ENCODE measurements at places on chromosomes 6 and 20. TPM values are rescaled to one million over a fixed set of nuclear protein-coding genes. Genes with fewer than 3 reads are reported as not detected.

GRCh38 chr6:20757761-20758160 is 223.5 kb downstream of the CDKAL1 start:
- DNase-seq: no peak

GRCh38 chr20:62190639-62191411 is 8.0 kb downstream of the MTG2 start:
- no peak for DNase-seq

GRCh38 chr6:49813248-49813647 is 26.2 kb upstream of the PGK2 start:
- no peak for DNase-seq

- DNase-seq: no peak
Measured at GRCh38 chr20:43988867-43989266, 74.2 kb downstream of the TOX2 start.

- no peak for DNase-seq
Measured at GRCh38 chr6:140192018-140192417, 817.6 kb upstream of the CITED2 start.

DNA sequence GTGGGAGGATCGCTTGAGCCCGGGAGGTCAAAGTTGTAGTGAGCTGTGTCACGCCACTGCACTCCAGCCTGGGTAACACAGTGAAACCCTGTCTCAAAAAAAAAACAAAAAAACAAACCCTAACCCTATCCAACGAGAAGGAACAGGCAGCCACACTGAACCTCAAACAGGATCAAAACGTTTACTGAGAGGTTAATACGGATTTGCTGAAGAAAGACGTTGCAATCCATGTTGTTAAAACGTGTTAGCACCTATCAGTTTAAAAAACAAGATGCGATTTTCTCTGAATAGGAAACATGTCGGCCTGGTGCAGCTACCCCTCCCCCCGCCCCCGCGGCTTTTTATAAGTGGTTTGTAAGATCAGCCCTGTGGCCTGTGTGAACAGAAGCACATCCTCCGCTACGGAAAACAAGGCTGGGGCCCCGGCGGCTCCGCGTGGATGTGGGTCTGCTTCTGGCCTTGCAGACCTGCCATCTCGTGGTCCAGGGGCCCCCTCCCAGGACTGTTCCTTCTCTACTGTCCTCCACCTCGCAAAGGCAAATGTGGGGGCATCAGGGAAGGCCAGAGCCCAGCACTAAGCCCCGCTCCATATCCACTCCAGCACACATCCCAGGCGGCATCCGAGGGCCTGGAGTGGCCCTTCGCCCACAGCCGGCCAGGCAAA is 11.4 kb downstream of the SLC2A4RG start:
- peak; percentile 56 for DNase-seq

- no peak for DNase-seq
Measured at GRCh38 chr6:7974938-7975763, 64.6 kb upstream of the TXNDC5 start.

DNA sequence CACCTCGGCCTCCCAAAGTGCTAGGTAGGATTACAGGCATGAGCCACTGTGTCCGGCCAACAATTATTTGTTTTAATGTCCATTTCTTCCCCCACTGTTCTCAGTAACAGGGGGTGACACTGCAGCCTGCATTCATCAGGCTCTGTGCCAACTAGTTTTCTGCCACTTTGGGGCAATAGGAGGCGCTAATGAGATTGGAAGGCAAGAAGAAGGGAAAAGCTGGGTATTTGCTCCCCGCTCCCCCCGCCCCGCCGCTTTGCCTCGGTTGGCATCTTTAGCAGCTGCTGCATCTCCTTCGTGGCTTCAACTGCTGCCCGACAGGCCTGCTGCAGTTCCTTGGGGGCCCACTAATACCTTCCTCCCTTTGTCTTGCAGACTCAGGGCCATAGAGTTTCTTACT is 35.0 kb upstream of the MDGA1 start:
- no peak for DNase-seq

GRCh38 chr20:53402233-53403005 is 191.2 kb downstream of the ZNF217 start:
- DNase-seq: no peak

DNA sequence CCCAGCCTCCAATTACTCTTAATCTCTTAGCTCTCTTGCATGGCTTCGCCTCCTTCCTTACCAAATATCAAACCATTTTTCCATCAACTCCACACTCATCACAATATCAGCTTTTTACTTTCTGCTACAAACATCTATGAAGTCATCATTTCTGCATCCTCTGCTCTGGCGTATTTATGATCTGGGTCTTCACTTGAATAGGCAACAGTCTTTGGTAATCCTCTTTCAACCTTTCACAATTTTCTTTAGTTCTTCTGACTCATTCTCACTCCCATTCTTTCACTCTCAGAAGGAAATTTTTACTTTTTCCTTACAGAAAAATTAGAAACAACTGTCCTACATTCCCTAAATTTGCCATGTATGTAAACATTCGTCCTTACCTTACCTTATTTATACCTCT is 522.4 kb downstream of the HDGFL1 start:
- no peak for DNase-seq

DNA sequence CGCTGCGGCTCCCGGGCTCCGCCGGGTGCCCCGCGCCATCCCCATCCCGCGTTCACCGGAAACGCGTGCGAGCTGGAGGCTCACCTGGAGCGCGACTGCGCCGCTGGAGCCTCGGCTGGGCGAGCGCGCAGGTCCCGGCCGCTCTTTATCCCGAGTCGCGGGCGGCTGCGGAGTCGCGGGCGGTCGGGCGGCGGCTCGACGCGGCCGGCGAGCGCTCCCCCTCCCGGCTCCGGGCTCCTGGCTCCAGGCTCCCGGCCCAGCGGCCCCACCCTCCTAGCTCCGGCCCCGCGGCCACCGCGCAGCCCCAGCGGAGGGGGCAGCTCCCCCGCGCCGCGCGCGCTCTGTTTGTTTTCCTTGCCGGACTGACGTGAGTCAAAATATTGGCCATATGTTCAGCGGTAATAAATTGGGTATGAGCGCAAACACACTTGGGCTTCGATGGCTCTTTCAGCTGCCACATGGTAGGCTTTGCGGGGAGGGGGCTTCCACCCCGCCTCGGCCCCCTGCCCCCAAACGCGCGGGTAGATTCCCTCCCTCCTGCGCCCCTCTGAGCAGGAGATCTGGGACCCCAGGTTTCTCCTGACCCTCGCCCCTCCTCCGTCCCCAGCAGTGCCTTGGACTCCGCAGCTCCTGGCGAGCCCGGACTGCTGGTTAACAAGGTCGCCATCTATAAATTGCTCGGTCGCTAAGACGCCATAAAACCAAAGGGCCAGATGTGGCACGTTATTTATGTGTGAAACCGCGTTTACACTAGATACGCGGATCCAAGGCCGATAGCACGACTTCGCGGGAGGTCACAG is 8.8 kb upstream of the NKX2-2 start:
- no peak for DNase-seq

GRCh38 chr20:51022227-51022802 is 592 bp downstream of the KCNG1 start:
- DNase-seq: no peak

- no peak for DNase-seq
Measured at GRCh38 chr20:1979106-1979778, 14.6 kb downstream of the PDYN start.

DNA sequence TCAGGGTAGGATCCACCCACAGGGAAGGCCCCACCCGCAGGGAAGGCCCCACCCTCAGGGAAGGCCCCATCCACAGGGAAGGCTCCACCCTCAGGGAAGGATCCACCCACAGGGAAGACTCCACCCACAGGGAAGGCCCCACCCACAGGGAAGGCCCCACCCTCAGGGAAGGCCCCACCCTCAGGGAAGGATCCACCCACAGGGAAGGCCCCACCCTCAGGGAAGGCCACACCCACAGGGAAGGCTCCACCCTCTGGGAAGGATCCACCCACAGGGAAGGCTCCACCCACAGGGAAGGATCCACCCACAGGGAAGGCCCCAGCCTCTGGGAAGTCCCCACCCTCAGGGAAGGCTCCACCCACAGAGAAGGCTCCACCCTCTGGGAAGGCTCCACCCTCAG is 40.5 kb downstream of the KCNQ2 start:
- DNase-seq: no peak

DNA sequence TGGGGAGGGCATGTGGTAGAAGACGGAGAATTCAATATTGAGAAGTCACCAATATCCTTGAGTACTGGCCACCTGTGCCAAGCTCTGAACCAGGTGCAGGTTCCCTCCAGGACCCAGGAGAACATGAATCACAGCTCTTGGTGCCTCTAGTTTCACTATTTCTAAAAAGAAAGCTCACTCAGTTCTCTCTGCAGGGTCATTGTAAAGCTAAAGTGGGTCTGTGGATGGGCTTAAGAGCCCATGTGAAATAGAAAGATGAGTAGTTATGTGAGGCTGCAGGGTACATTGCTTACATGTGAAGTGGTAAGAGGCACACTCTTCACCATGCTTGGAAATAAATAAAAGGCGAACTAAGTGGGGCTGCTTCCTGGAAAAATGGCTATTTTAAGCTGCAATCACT is 43.6 kb downstream of the ZNF831 start:
- DNase-seq: no peak

DNA sequence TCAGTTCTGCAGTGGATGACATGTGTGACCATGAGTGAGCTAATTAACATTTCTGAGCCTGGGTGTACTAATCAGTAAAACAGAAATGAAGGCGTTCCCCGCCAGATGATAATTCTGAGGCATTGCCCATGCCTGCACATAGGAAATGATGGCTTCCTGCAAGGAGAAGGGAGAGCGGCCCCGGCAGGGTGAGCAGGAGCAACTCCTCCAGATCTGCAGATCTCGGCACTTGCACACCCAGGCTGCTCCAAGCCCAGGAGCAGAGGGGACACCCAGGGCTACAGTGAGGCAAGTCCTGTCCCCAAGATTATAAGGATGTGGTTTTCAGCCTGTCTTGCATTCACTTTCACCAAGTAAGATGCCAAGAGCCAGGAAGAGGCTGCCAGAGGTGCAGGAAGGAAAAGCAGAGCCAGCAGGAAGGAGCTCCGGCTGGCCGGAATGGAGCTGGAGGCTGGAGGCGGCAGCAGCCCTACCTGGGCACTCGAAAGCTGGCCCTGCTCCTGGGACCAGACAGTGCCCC is 177.5 kb upstream of the CST7 start:
- no peak for DNase-seq

DNA sequence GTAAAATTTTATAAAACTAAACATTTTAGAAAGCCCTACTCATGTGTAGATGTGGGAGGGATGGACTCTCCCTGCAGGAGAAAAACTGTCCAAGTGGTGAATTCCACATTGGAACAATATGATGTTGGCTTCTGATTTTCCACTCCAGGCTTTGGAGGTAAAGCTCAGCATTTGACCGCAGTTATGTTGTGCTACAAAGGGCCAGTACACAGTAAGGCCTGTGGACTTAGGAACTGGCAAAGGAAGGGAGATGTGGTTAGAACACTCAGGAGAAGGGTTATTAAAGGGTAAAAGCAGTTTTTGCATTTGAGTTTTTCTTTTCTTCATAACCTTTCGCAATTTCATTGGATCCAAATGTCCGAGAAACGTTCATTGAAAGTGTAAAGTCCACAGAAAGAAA is 150.3 kb upstream of the SASH1 start:
- no peak for DNase-seq

DNA sequence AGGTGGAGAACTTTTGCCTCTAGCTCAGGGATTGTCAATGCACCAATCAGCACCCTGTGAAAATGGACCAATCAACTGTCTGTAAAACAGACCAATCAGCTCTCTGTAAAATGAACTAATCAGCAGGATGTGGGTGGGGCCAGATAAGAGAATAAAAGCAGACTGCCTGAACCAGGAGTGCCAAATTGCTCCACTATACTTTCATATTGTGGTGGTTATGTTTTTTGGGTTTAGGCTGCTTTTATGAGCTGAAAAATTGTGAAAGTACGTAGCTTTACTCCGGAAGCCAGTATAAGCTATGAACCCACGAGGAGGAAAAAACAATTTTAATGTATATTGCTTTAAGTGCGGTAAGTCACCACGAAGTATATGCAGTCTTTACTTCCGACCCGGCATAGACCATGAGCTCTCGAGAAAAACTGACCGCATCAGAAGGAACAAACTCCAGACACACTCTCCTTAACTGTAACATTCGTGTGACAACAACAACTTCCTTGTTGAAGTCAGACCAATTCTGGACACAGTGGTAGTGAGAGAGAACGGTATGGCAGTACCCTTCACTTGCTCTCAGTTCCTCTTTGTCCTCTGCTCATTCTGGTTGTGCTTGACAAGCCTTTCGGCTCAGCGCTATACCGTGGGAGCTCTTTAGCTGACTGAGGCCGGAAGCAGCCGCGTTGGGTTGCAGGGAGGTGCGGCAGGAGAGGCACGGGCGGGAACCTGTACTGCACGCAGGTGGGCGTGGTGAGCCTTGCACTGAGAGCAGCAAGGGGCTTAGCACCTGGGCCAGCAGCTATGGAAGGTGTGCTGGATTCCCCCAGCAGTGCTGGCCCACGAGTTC is 81.9 kb upstream of the E2F3 start:
- DNase-seq: peak; percentile 85

- DNase-seq: peak; percentile 7
Measured at GRCh38 chr20:44745598-44746366, at the start of gene KCNK15. Gene KCNK15, plus strand, starts transcription at chr20:44745865. Its CDS starts 46 bp downstream, at chr20:44745911.

GRCh38 chr6:45686841-45687569 is 309.3 kb upstream of the SUPT3H start:
- DNase-seq: no peak

- peak; percentile 54 for DNase-seq
Measured at GRCh38 chr6:134938896-134939295, 11.0 kb downstream of the ALDH8A1 start.

DNA sequence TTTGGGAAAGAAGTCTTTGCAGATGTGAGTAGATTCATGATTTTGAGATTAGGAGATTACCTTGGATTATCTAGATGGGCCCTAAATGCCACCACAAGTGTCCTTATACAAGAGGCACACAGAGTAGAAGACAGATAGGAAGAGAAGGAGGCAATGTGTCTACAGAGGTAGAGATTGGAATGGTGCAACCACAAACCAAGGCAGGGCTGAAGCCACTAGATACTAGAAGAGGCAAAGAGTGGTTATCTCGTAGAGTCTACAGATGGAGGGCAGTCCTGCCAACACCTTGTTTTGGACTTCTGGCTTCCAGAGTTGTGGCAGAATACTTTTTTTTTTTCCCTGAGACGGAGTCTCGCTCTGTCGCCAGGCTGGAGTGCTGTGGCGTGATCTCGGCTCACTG is 138.3 kb upstream of the AKIRIN2 start:
- no peak for DNase-seq

FAM162B gene
- not detected for total RNA-seq

RIN2 gene
- total RNA-seq: not detected

TUBB2B gene
- total RNA-seq: 0.46 TPM

RAB23 gene
- total RNA-seq: 1.3 TPM

DEFB112 gene
- total RNA-seq: not detected

FOXS1 gene
- total RNA-seq: not detected

SLC44A4 gene
- 0.96 TPM for total RNA-seq

EYA2 gene
- not detected for total RNA-seq

SLC17A2 gene
- total RNA-seq: not detected

RBPJL gene
- 0.26 TPM for total RNA-seq

TTK gene
- total RNA-seq: 0.55 TPM
